ENCODE measurements at places on chromosomes 6 and 20.
A peak's percentile ranks its signal among the peaks of the same experiment; 100 is the strongest.

- DNase-seq: no peak
Measured at GRCh38 chr6:159984268-159984786, 15.4 kb downstream of the IGF2R start.

DNA sequence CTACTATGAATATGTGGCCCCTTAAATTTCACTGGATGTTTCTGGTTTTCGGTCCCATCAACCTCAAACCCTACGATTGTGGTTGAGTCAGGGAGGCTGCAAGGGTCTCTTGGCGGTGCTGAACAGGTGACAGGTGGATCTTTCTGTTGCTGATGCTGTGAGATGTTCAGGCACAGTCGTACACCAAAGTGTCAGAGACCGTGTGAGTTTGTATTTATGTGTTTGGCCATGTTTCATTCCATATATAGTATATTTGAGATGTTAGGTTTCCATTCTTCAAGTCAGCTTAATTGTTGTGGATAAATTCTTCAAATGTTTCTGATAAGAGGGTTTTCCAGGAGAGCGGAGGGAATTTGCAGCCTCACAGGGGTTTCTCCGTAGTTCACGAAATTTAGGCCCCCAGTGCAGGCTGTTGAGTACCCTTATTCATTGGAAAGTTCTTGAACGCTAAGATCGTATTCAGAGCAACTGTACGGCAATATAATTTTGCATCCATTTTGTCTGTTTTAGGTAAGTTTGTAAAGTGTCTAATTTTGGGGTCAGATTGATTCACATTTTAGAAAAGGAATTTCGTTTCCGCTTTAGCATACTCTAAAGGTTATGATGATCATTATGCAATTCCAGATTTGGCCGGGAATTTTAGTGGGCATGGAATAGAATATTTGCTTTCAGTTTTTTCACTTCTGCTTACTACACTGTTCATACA is 1.2 kb downstream of the TAB2 start:
- no peak for DNase-seq

DNA sequence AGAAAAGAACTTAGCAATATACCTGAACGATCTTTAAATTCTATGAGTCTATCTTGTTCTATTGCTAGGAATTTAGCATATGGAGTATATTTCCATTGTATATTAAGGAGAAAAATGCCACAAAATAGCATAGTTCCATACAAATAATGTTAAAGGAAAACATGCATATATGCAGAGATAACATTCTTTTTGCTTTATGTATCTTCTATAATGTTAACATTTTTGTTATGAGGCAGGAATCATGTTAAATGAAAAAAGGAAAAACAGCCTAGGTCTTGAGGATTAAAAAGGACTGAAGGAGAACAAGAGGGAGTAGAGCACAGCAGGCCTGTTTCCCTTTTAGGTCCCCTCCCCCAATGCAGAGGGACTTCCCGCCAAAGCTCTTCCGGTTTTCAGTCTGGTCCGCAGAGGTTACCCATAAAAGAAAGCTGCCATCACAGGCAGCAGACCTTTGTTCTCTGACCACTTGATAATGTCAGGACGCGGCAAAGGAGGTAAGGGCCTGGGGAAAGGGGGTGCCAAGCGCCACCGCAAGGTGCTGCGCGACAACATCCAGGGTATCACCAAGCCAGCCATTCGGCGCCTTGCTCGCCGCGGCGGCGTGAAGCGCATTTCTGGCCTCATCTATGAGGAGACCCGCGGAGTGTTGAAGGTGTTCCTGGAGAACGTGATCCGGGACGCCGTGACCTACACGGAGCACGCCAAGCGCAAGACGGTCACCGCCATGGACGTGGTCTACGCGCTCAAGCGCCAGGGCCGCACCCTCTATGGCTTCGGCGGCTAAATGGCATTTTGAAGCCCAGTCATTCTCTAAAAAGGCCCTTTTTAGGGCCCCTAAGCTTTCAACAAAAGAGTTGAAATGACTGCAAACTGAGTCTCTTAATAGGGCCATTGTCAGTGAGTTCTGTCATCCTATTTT is 108.4 kb upstream of the PRSS16 start:
- peak; percentile 56 for DNase-seq

- no peak for DNase-seq
Measured at GRCh38 chr20:45810191-45810970, 2.1 kb upstream of the UBE2C start.

DNA sequence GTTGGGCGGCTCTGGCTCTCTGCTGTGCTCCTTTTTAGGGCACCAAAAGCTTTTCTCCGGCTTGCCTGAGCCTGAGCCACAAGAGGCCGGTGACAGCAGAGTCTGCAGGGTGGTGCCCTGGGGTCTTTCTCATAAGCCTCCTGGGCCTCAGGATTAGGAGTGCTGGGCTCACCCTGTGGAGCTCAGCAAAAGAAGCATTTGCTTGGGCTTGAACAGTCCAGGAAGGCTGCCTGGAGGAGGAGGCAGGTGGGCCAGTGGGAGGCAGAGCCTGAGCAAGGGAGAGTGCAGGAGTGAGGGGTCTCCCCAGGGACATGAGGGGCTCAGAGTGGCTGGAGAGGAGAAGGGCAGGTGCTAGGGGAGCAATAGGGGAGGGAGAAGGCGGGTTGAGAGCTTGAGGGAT is 32.9 kb upstream of the MRGBP start:
- no peak for DNase-seq

Measured in activated naive CD4-positive, alpha-beta T cell treated with anti-CD3 and anti-CD28 coated beads, Interleukin-2, amount 50 U/mL, for 16 hours (primary cell).